ENCODE measurements at places on chromosomes 6 and 20.

- DNase-seq: no peak
Observed at GRCh38 chr6:29943053-29943966, 978 bp downstream of the HLA-A start.

GRCh38 chr20:57475388-57476083 is 49.4 kb downstream of the CTCFL start:
- DNase-seq: no peak

GRCh38 chr6:100512203-100512862 is 47.6 kb upstream of the SIM1 start:
- DNase-seq: no peak

DNA sequence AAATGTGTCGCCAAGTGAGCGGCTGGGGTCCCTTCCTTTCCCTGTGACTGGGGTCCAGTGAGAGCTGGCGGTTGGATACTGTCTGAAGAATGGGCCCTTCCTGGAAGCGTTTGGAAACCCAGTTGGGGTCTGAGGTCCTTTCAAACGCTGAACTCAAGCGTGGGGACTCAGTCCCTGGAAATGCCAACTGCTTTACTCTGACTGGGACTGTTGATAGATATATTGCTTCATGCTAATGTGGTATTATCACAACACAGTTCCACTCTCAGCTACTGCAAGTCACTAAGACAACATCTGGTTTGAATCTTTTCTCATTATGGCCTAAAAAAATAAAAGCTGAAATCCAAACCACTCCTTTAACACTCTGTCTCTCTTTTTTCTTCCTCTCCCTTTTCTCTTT is 23.7 kb upstream of the PSMF1 start:
- DNase-seq: no peak
